ENCODE measurements at places on chromosomes 11 and 22. TPM values are rescaled to one million over a fixed set of nuclear protein-coding genes. Genes with fewer than 3 reads are reported as not detected.
A peak's percentile ranks its signal among the peaks of the same experiment; 100 is the strongest.

- no peak for DNase-seq
Measured at GRCh38 chr22:46596819-46597218, 23.4 kb upstream of the GRAMD4 start.

DNA sequence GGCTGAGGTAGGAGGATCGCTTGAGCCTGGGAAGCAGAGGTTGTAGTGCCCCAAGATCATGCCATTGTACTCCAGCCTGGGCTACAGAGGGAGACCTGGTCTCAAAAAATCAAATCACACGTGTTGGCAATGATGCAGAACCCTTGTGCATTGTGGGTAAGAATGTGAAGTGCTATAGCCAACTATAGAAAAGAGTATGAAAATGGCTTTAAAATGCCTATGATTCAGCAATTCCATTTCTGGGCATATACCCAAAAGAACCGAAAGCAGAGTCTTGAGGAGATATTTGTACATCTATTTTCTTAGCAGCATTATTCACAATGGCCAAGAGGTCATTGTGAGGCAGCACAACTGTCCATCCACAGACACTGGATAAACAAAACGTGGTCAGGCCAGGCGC lies 2.6 kb upstream of the FADS3 start:
- no peak for DNase-seq

DNA sequence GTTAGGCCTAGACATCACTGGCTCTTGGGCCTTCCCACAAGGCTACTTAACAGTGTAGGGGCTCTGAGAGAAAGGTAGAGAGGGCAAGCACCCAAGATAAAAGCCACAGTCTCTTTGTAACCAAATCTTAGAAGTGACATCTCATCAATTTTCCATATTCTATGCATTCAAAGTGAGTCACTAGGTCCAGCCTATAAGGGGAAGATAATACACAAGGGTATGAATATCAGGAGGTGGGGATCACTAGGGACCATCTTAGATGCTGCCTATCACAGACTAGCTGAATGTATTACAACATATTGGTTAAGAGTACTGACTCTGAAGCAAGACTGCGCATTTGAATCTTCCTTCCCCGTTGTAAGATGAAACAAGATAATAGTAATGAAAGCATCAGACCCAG lies 144.1 kb downstream of the RBFOX2 start:
- DNase-seq = no peak

DNA sequence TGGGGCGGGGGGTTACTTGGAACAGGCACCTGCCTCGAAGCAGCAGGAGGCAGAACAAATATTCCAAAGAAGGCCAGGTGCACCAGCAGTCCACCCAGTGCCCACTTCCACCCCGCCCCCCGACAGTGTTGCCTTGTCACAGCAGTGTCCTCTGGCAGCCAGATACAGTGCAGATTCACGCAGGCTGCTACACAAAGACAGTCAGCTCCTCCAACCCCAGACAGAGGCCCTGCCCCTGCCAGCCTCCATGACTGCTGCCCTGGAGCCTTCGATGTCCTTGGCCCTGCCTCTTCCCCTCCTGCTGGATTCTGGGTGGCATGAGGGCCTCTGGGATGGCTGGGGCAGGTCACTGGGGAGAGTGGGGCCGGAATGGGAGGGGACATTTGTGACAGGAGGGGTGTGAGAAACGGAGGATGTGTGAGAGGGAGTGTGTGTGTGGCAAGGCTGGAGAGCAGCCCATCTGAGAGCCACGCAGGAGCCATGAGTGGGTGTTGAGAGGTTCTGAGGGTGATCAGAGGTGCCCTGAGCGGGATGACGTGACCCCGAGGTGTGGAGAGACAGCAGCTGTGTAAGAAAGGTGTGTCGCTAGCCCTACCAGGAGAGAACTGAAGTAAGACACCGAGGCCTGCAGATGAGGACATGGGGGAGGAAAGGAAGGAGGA lies 173.7 kb downstream of the CEP164 start:
- DNase-seq = no peak

DNA sequence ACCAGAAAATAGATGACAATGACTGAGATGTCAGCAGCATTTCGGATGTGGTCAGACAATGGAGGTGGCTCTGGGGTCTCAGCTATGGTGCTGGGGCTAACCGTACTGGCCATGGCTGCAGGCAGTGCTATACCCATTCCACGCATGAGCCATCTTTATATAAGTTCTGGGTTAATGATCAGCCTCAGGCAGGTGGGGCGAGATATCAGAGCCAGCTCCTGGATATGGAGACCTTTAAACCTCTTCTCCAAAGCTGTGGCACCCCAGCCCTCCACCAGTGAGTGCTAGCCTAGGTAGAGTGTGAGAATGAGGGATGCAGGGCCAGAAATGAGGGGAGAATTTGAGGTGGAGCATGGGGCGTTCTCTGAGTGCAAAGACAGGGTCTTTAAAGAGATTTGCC lies at the start of gene SLC5A4:
Gene SLC5A4 (minus strand): TSS at position 131 of the 400 bp plus-strand sequence. CDS start 18 bp downstream, at position 113.
- no peak for DNase-seq

GRCh38 chr22:43828998-43829782 lies 17.1 kb upstream of the EFCAB6 start:
- DNase-seq = peak; percentile 29

GRCh38 chr11:30406978-30407762 lies 84.3 kb downstream of the ARL14EP start:
- peak; percentile 27 for DNase-seq

DNA sequence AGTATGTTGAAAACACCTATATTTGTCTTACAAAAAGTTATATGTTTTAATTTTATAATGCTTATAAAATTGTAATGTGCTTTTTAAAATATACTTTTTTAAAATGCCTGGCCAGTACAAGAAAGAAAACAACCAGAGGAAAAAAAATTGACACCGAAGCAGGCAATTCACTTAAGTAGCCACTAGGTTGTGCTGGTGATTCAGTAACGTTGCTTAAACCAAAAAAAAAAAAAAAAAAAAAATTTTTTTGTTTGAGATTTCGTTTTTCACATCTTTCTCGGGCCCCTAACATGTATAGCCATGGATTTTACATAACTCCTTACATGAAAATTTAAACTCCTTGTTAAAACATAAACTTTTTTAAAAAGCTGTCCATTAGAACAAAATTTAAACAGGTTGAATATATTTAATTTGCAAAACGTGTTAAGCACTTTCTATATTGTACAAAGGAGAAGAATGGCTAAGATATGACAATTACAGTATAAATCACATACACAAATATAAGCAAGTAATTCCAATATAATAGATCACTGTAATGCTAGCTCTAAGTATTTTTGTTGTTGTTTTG lies 9.2 kb downstream of the OR8B4 start:
- no peak for DNase-seq

DNA sequence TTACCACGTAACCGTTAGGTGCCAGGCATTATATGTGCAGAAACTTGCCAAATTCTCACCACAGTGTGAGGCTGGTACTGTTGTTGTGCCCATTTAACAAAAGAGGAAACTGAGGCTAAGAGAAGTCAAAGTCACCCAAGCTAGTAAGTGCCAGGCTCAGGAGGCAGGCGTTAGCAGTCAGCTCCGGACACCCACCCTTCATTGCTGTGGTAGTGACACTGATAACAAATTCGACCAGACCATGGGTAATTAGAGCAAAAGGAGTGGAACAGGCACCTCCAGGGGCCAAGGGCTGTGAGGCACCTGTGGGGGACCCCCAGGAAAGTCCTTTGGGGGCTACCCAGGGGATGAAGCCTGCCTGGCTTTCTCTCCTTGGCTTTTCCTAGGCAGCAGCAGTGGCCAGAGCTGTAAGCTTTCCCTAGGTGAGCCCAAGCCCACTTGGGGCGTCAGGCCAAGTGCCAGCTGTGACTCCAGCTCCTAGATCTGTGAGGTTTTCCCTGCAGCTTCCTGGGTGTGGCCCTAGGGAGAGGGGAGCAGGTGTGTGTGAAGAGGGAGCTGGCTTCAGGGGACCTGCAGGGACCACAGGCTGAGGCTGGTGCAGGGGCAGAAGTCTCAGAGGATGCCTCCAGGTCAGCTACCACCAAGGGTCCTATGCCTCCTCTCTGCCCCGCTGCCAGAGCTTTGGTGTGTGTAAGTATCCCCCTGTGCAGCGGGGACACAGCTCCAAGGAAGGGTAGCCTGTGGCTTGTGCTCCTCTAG lies 19.7 kb upstream of the ALX4 start:
- DNase-seq = no peak

DNA sequence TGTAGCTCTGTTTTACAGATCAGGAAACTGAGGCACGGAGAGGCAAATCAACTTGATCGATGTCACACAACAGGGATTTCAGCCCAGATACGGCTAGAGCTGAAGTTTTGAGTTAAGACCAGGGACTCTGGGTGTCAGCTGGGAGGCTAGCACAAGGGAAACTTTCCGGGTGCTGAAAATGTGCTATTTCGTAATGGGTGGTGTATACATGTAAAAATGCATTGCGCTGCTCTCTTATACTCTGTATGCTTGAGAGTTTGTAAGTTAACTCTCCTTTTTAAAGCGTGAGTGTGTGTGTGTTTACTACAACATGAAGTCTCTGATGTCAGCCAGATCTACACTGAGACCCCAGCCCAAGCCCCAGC lies 227.6 kb downstream of the MN1 start:
- no peak for DNase-seq

DNA sequence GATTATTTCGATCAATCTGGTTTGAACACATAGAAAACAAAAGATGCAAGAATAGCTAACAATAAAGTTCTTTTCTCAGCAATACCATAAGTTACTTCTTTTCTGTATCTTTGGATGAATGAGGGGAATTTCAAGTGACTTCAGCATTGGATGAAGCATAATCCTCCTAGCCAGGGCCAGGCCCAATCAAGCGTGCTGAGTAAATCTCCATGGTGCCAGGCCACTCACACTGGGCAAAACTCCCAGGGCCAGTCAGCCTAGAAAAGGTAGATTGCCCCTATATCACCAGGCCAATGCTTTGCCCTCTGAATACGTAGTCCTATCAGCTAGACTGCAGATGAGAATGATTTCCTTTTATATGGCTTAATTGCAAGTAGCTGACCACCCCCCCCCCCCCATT lies 6.0 kb downstream of the CNTF start:
- DNase-seq = no peak

DNA sequence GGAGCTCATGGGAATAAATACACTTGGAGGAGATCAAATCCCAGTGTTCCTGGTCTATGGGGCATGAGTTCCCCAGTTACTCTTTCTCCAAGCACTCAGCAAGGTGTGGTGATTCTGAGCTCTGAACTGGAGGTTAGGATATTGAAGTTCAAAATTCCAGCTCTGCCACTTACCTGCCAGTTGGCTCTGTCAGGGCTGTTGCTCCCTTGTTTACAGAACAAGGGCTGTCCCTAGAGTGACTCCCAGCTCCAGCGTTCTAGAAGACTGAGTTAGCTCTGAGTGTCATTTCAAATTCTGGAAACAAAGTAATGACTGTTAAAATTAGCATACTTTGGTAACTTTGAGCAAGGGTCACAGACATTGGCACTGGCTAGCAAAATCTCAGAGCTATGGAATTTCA lies 69.7 kb upstream of the ZBED5 start:
- DNase-seq = no peak

GRCh38 chr11:76150141-76150540 lies 56.2 kb downstream of the WNT11 start:
- DNase-seq = no peak

GRCh38 chr22:46612341-46612903 lies 7.8 kb upstream of the GRAMD4 start:
- DNase-seq = no peak

- DNase-seq = no peak
Measured at GRCh38 chr11:105448703-105449079, 161.2 kb upstream of the GRIA4 start.

DNA sequence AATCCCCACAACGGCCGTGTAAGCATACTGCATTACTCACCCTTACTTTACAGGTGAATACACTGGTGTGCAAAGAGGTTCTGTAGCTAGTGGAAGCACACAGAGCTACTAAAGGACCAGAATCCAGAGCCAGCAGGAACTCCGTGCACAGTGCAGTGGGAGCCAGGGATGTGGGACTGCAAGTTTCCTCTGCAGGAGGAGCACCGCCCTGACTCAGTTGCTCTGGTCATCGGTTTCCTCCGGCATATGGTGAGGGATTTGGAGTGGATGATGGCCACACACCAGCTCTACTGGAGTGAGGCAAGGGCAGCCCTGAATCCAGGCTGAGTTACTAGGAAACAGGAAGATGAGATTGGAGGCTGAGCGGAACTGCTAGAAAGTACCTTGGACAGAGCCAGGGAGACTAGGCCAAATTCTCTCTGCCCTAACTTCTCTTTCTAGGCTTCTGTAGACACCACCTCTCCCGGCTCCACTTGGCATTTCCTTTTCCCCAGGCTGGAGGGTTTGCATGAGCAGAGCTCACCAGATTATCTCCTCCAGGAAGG lies 18.2 kb upstream of the C22orf42 start:
- no peak for DNase-seq

GRCh38 chr11:15569305-15570025 lies 454.7 kb downstream of the INSC start:
- no peak for DNase-seq

DNA sequence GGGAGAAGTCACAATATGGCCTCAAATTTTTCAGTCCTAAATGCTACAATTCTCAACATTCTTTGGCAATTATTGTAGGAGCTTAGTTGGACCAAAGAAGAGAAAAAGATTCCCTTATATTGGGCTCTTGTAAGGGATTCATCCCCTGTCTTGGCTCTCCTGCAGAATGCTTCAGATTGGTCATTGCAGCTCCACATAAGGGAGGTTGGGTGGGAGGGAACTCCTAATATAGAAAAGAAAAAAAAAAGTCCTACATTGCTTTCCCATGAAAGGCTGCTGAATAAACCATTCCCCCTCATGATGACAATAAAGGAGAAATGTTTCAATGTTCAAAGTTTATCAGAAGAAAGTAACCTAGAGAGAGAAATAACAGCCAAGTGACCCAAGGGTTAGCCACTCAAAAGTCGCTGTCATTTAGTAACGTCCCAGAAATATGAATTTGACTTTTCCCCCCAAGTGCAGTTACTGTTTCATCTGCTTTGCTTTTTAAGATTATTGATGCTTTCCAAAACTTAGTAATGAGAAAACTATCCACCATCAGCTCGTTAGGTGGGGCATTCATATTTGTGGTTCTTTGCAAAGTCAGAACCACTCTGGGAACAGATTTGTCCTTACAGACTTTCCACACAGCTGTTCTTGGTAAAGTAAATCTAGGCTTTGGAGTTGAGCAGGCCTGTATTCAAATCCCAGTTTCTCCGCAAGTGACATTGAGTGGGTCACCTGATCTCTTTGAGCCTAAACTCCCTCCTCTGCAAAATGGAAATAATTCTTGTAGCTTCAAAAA lies 5.0 kb upstream of the SLC1A2 start:
- DNase-seq = no peak

The MYO18B gene
- 28.6 TPM for total RNA-seq

The AGBL2 gene
- total RNA-seq = 40.6 TPM

The GAL gene
- total RNA-seq = 1.1 TPM

The OR4D5 gene
- total RNA-seq = 4.0 TPM

The ENTHD1 gene
- 10.9 TPM for total RNA-seq

Data from testis (tissue), 5 donors.